ENCODE measurements at places on chromosomes 6 and 20. TPM values are rescaled to one million over a fixed set of nuclear protein-coding genes. Genes with fewer than 3 reads are reported as not detected.

The BPIFB2 gene
- total RNA-seq = not detected

The CGA gene
- total RNA-seq = 0.13 TPM

The MYB gene
- total RNA-seq = 0.40 TPM

The PDE7B gene
- total RNA-seq = 1.3 TPM

The MEI4 gene
- total RNA-seq = 0.06 TPM

The CST4 gene
- total RNA-seq = not detected

The MYLK2 gene
- total RNA-seq = 1.0 TPM
